Cerebellar nuclear complex (tissue), 1 donor: ENCODE measurements at places on chromosomes 6 and 20.

DNA sequence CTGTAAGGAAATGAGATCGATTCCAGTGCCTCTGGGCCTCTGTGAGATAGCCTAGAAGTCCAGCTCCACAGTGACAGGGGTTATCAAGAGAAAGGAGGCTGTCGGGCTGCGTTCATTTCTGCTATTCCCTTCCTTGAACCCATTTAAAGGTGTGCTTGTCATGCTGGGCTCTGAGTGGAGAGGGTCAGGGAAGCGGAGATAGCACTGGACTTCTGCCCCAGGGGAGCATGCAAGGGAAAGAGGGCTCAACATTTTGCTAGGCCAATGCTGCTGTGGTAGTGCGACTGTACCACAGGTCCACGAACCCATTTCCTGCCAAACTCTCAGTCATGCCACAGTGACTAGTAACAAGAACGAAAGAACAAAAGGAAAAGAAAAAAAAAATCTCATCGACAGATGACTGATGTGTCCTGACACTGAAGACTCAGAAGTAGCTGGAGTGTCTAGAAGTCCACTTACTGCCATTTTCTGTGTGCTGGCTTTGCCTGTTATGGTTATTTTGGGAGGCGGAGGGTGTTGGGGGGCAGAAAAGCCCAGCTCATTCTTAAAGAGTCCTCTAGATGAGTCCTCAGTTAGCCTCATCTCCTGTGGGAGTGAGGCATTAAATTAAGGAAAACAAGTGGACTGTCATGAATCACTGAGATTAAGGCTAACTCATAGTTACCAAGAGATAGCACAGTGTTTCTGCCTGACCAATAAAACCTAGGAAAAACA is 8.1 kb downstream of the NEDD9 start:
- DNase-seq, result no peak

GRCh38 chr20:53343448-53343847 is 250.2 kb downstream of the ZNF217 start:
- DNase-seq, result no peak

- DNase-seq, result no peak
Measured at GRCh38 chr20:58056021-58056591, 172.3 kb downstream of the ANKRD60 start.

DNA sequence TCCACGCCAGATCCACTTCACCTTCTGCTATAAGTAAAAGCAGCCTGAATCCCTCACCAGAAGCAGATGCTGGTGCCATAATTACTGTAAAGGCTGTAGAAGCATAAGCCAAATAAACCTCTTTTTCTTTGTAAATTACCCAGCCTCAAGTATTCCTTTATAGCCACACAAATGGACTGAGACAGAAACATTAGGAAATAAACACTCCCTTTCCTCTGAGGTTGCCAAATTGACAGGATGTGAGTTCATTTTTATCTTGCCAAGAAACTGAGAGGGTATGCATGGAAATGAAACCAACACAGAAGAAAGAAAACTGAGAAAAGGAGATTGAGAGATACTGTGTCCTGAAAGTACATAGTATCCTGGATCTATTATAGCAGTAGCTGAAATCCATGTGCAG is 481.2 kb downstream of the HAO1 start:
- no peak for DNase-seq

DNA sequence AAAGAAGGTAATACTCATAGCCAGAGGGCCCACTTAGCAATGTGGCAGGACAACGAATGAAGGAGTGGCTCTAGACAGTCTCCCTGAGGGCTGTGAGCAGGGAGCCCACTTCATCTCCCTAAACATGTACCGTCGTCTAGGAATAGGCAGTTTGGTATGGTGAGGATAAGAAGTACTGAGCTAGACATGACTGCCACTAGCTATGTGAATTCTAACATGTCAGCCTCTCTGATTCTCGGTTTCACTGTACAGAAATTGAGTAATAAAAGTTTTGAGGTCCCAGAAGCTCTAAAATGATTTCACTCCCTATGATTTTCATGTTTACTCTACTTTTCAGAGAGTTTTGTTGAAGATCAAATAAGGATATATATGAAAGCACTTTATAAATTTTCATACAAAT is 107.1 kb downstream of the AHI1 start:
- DNase-seq, result no peak

DNA sequence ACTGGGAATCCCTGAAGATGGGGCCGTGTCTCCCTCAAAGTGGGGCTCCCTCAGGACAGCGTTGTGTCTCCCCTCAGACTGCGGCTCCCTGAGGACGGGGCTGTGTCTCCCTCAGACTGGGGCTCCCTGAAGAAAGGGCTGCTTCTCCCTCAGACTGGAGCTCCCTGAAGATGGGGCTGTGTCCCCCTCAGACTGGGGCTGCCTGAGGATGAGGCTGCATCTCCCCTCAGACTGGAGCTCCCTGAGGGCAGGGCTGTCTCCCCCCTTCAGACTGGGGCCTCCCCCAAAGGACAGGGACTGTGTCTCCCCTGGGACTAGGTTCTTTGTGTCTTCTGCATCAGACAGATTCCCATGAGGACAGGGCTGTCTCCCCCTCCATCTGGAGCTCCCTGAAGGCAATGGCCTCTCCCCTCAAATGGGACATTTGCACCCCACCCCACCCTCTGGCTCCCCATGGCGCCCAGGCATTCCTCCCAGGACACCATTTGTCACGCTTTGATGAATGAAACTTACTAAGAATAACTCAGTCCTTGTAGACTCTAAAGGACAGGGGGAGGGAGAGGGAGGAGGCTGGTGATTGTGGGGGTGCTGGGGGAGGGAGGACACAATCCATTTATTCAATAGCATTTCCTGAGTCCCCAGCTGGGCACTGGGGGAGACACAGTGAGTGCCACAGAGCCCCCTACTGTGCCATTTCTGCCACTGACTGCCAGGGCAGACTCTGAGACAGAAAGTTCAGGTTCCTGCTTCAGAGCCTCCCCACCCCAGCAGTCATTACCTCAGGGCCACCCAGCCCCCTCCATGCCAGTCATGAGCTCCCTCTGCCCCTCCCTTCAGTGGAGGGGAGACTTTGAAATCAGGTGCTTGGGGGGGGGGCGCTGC is 122.4 kb downstream of the MRPL14 start:
- no peak for DNase-seq

- no peak for DNase-seq
Measured at GRCh38 chr6:106138151-106138550, 52.0 kb downstream of the PRDM1 start.

DNA sequence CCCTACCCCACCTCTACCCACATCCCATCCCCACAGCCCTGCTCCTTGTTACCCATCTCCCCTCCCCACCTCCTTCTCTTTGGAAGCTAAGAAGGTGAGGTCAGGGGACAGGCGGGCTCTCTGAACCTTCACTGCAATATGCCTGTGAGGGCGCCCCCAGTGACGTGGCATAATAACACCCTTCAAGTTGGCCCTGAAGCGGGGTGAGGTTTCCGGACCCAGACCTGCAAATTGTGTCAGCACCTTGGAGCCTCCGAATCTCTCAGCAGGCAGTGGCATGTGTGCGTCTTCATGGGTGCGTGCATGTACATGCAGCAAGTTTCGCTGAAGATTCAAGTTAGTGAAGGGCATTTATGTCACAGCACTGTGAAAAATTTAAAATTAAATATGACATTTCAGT is 114.6 kb downstream of the SOBP start:
- DNase-seq, result no peak

- no peak for DNase-seq
Measured at GRCh38 chr6:108883172-108883571, 35.0 kb downstream of the ARMC2 start.

DNA sequence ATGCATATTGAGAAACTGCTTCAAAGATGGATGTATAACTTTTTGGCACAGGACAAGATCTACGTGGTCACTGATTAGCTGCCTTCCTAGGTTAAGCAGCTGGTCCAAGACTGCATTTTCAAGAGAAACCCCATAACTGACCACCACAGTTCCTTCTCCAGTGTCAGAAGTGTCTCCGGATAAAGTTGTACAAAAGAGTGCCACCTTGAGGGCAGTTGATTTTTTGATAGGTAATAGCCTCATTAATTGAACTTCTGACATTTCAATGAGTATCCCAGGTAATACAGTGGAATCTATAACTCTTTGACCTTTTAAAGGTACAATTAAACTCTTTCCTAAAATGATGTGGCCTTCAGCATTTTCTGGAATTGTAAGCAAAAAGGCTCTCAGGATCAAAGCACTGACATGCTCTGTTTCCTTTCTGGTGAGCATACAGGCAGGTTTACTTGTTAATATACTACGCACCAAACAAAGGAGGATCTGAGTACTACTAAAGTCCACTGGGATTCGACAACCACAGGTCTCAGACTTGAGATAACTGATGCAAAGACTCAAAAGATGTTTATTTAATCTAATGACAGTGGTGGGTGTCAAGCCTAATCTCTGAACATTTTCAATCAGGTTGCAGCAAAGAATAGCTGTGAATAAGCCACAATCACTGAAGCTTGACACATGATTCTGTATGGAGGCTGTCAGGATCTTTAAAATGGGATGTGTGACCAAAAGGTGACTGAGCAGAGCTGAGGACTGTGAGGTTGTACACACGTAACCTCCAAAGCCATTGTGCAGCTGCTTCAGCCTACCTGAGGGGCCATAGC is 21.2 kb downstream of the MKKS start:
- no peak for DNase-seq

DNA sequence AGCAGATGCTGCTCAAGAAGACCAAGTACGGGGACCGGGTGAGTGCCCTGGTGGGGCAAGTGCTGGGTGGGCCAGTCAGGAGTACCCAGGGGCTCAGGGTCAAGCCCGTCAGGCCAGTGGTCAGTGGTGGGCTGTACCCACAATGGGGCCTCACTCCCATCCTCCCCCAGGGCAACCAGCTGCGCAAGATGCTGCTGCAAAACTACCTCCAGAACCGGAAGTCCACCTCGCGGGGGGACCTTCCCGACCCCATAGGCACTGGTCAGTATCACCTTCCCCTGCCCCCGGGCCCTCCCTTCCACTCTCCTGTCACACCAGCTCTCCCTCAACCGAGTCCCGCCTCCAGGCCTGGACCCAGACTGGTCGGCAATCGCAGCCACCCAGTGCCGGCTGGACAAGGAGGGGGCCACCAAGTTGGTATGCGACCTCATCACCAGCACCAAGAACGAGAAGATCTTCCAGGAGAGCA is 27.0 kb downstream of the UQCC2 start:
- no peak for DNase-seq

DNA sequence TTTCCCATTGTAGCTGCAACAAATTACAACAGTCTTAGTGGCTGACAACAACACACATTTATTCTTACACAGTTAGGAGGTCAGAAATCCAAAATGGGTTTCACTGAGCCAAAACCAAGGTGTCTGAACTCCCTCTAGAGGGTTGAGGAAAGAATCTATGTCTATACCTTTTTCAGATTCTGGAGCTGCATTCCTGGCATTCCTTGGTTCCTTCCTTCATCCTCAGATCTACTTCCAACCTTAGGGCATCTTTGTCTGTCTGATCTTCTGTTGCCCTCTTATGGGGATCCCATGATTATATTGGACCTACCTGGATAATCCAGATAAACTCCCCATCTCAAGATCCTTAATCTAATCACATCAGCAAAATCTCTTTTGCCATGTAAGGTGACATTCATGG is 540.9 kb upstream of the MAP3K7 start:
- DNase-seq, result no peak

- no peak for DNase-seq
Measured at GRCh38 chr6:20433929-20434328, 32.2 kb downstream of the E2F3 start.

DNA sequence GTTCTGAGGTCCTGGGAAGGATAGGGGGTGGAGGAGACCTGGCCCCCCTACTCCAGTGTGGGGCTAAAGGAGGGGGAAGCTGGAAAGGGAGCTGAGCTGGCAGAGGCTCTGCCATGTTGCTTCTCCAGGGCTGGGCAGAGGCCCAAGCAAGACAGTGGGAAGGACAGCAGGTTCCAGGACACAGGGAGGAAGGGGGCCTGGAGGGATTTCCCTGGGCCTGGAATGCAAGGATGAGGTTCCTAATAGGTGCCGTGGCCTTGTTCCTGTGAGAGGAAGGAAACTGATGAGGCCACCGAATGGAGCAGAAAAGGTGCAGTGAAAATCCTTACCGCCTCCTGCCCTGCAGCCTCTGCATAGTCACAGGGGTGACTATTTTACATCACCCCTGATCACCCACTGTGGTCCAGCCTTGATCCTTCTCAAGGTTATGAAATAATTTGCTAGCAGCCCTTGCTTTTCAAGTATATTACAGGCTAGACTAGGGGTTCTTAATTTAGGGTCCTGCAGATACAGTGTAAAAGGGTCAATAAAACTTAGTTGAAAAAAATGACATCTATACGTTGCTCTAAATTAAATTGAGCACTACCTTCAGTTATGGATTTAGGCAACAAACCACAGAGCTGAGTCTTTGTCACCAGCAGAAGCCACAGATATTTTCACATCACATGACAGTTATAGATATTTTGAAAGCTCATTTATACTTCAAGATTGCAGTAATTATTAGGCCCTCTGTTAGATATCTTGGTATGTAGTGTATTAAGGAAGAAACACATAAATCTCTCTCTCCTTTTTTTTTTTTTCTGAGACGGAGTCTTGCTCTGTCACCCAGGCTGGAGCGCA is 45.7 kb upstream of the RNF24 start:
- no peak for DNase-seq

DNA sequence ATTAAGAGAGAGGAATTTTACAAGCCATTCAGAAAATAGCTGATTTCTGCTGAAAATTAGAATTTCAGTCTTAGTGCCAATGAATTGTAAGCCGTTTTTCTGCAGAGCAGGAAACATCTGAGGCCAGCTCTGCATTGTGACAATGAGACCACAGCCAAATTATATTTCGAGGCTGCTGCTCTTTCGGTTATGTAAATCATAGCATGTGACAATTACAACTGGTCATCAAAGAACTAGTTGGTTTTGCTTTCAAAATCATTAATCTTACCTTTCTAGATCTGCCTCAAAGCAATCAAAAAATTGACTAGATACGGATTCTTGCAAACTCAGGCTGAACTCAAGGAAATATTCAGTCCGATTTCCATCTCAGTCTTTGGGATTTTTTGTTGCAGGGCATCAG is 33.4 kb upstream of the INSM1 start:
- DNase-seq, result no peak

DNA sequence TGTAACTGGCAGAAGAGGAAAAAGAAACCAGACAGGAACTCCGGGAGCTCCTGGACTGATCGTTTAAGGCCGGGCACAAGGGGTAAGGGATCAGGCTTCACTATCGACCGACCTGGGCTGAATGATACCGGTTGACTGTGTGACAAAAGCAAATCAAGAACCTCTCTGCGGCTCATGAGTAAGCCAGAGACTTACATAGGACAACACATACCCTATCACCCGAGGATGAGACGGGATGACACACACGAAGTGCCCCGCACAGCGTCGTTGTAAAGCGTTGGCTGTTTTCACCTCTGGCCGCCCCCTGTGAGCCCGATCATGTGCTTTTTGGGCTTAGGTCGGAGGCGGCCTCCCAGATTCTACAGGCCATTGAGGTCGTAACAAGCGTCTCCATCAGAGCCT is 695 bp upstream of the TGIF2 start:
- DNase-seq, result no peak

GRCh38 chr6:10271982-10272381 is 142.9 kb downstream of the TFAP2A start:
- DNase-seq, result no peak

- DNase-seq, result no peak
Measured at GRCh38 chr20:47778398-47779354, 6.6 kb downstream of the SULF2 start.
